ENCODE measurements at places on chromosomes 7 and 10. TPM values are rescaled to one million over a fixed set of nuclear protein-coding genes. Genes with fewer than 3 reads are reported as not detected.

The CALU gene
- 202 TPM for total RNA-seq

The CPA2 gene
- total RNA-seq: 0.67 TPM

The CRHR2 gene
- total RNA-seq: not detected

The ZPBP gene
- total RNA-seq: not detected

- DNase-seq: no peak
These were observed 633.9 kb downstream of the ARL4A start for GRCh38 chr7:13321316-13321715.

DNA sequence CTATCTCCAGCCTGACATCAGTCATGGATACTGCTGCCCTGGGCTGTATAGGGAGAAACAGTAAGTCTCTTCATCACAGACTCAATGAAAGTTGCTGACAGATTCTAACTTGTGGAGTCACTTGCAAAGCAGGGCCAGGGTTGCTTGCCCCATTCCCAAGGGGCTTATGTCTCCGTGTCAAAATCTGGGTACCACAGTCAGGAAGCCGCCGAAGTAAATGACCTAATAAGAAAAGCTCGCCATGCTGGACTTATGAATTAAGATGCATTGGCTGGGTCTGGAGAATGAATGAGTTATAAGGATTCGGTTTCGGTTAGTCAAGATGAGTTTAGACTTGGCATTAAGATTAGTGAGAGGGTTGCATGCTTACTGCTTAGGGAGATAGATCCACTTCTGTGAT, 10.8 kb upstream of the OR6V1 start:
- DNase-seq: no peak

DNA sequence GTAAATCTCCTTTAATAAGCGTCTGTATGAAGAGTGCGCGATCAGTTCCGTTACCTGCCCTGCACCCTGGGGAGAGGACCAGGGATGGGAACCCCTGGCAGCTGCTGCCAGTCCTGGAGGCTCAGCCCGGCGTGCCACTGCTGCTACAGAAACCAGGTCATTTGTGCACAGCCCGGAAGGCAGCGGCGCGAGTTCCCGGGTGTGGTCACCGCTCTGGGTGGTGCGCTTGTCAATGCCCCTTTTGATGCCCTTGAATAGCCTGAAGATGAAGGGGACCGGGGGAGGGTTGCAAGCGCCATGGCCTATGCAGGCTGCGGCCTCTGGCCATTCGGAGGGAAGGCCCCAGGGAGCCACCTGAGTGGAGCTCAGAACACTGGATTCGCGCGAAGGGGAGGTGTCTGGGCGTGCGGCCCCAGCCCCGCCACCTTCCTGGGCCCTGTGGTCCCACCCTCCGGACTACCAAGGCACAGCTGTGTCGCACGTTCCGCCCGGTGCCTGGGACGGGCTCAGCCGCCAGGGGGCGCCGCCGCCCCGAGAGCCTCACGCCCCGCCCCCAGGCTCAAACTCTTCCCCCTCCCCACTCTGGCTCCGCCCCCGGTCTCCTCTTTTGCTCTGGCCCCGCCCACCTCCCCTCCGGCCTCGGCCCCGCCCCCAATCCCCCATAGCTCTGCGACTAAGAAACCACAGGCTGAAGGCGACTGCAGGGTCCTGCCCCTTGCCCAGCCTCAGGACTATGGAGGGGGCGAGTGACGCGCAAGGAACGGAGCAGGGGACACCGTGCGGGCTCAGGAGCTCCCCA, 16.5 kb downstream of the AP5Z1 start:
- peak; percentile 89 for DNase-seq

DNA sequence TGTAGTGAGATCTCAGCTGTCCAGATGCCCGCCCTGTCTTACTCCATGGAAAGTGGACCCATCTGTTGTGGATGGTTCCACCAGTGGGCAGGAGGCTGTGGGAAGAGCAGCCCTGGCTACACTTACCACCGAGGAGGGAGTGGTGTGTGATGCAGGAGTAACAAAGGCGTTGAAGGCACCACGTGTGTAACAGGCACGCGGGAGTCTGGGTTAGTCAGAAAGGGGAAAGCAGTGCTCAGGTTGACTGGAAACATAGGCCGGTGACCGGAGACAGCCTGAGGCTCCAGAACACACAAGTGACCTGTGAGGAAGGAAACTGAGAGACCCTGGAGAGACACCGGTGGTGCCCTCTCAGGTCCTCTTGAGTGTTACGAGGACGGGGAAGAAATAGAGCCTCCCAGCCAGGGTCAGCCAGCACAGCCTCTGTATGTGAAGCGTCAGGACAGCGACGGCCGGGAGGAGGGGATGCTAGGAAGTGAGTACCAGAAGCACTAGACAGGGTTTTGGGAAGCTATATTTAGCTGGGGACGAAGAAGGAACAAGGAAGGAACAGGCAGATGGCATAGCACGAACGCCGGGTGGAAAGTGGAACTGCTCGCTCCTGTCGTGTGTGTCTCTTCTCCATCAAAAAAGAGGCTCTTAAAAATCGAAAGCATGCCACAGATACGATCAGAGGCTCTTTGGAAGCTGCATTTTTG, 51.7 kb downstream of the DAGLB start:
- no peak for DNase-seq

DNA sequence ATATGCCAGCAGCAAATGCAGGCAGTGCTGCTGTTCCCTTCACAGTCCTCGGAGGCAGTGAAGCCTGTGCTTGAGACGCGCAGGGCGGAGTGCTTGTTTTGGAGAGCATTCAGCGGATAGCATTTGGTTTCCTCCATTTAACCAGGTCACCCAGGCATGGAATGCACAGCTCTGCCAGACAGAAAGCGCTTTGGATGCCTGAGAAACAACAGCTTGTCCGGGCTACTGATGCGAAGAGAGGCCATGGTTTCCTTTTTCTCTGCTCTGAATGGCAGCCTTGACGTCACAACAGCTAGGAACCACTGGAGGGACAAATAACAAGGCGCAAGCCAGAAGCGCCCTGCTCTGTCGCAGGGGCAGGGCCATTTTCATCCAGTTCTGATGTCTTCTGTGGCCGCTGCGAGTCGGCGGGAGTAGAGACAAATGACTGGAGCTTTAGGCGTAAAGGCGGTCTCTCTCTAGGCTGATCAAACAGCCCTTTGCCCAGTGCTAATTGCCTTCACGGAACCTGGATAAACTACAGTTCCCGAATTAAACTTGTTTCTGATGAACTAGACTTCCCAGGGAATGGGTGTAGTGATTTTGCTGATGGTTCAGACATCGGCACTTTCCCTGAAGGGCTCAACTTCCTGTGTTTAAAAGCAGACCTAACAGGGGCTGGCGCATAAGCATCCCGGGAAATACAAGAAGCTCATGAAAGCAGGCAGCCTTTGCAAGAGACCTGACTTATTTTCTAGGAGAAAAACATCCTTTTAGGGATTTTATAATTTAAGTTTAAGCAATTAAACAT, 187.6 kb upstream of the KLF14 start:
- DNase-seq: peak; percentile 81

GRCh38 chr7:55308186-55308929, 56.8 kb upstream of the LANCL2 start:
- DNase-seq: no peak

DNA sequence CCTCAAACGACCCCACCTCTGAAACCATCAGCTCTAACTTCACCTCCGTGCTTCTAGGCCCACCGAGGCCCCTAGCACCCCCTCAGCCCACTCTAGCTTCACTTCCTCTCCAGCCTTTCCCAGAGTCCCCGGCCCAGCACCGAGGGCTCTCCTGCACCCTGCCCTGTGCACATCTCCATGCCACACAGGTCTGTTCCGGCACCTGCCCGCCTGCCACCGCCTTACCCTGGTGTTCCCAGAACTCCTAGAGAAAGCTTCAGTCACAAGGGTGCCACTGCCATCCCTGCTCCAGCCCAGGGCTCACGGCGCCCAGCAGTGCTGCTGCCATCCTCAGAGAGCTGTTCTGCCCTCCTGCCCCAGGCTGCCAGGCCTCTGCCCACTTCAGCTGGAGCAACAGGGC, 61.3 kb upstream of the INSIG1 start:
- DNase-seq: peak; percentile 21

GRCh38 chr7:65438598-65438997, 64.9 kb downstream of the ZNF92 start:
- no peak for DNase-seq

- no peak for DNase-seq
These were observed 22.9 kb downstream of the TBXAS1 start for GRCh38 chr7:139851770-139852481.

DNA sequence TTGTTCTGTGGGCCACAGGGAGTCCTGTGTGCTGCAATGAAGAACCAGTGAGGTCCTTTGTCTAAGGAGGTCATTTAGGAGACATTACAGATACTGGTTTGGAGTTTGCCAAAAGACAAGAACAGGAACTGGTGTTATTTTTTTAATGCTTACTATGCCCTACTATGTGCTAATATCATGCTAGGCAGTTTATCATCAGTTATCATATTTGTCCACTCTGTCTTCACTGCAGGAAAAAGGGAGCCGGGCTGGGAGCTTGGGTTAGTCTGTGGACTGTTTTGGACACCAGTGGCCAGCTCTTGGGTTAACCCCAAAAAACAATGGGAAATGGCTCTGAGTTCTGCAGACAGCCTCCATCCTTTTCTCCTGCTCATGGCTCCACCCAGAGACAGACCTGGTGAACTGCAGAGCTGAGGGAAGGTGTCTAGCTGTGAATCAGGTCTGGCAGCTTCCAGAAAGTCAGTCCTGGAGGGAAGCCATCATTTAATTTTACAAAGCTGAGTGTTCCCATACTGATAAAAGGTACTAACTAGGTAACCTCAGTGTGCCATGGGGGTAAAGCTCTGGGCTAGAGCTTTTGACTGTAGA, 101.2 kb upstream of the ZNF746 start:
- DNase-seq: no peak

DNA sequence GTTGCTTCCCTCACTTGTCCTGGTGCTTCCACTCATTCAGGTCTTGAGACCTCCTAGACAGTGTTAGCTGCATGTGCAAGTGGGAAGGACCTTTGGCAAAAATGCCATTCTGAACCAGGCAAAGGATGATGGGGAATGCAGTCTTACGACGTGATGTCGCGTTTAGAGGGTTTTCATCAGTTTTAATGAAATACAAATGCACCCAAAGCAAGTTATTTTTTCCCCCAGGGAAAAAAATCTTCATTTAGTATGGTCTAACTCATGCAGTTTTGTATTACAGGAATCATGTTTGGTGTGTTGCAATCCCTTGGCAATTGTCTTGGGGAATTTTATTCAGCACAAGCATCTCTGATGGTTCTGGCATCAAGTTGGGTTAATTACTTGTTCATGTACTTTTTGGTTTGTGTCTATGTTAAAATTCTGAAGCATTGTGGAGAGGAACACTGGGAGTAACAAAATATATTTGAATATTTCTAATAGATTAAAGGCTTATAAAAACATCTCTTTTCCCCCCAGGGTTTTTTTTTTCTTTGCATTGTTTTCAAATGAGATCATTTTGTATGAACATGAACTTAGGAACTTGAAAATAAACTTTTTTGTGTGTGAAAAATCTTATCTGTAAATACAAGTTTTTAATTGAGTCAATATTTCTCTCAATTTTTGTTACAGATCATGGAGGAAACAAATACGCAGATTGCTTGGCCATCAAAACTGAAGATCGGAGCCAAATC, 188.9 kb downstream of the BICC1 start:
- DNase-seq: no peak

DNA sequence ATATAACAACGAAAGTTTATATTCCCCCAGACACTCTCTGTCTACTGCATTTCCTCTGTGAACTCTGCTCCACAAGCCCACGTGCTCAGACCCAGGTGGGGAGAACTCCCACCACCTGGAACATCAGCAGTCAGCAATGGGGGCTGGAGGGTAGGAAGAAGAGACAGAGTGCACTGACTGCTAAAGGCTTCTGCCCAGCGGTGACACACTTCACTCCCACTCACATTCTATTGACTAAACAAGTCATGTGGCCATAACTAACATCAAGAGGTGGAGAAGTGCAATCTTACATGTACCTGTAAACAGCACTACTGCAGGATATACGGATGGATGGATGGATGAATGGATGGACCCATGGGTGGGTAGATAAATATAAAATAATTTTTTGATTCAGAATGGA, 122.2 kb downstream of the MPP7 start:
- no peak for DNase-seq

- peak; percentile 29 for DNase-seq
These were observed 42.5 kb downstream of the PRKAG2 start for GRCh38 chr7:151834271-151835035.

- no peak for DNase-seq
These were observed 260.8 kb downstream of the FGFR2 start for GRCh38 chr10:121337427-121337826.

All from right cardiac atrium (tissue), 5 donors.